NCI-H1436 (cell line): ENCODE measurements at places on chromosomes 4 and X.

- no peak for DNase-seq
These were observed 24.9 kb downstream of the TKTL2 start for GRCh38 chr4:163448540-163449203.

GRCh38 chr4:30610361-30610760 lies 109.8 kb upstream of the PCDH7 start:
- no peak for DNase-seq

DNA sequence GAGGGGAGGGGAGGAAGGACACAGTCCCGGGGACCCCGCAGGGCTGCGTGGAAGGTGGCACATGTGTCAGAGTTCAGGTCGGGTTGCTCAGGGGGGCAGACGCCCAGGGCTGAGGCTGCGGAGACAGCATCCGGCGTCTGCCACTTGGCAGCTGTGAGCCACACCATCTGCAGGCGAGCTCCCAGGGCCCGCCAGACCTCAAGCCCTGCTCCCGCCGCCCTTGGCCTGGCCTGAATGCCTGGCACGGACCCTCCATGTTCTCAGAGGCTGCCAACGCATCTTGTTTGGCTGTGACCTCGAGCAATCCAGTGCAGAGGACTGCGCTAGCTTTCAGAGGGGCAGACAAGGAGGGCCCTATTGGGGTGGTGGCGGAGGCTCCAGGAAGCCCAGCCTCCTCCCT lies 5.1 kb downstream of the BGN start:
- DNase-seq = no peak

GRCh38 chrX:136839196-136839595 lies 41.3 kb downstream of the RBMX start:
- DNase-seq = no peak

DNA sequence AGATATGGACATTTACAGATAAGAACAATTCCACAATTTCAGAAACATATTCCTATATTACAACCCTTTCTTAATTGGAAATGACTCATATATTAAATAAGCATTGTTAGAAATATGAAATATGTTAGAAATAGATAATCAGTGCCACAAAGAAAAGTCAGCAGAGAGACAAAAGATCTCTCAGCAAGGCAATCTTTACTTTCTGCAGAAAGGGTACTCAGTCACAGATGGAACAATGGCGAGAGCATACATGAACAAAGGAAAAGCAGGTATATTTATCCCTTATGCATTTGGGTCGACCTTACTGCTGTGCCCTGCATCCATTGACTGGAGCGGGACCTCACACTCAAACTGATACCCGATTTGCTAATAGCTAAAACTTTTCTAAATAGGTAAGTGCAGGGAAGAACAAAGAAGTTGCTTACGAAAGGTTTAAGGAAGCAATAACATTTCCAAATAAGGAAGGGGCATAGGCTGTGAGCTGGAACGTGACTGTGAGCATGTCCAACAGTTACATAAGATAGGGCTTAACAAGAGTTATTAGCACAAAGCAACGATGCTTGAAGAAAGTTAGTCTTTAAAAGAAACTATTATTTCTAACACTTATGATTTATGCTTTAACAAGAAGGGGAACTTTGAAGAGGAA lies 40.8 kb downstream of the MGARP start:
- DNase-seq = no peak

- no peak for DNase-seq
These were observed 55.8 kb downstream of the FNIP2 start for GRCh38 chr4:158824425-158825274.

DNA sequence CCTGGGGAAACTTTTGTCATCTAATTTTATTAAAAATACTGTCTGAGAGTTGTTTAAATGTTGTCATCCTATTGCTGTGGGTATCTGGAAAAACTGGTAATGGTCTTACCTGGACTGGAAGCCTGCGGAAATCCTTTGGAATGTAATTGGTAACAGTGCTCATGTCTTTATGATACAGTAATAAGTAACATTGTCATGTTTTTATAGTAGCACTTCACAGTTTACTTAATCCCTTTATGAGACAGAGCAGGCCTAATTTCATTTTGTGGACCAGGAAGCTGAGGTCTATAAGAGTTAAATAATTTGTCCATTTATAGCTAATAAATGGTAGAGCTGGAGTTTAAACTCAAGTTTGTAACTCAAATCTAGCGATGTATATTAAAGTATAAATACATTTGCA lies 88.3 kb downstream of the TRAPPC11 start:
- DNase-seq = no peak

- no peak for DNase-seq
These were observed 124.7 kb upstream of the FAM9B start for GRCh38 chrX:9158611-9159010.
